ENCODE measurements at places on chromosomes 11 and 22.
A peak's percentile ranks its signal among the peaks of the same experiment; 100 is the strongest.

GRCh38 chr11:19966441-19966840, 193.8 kb downstream of the DBX1 start:
- DNase-seq, result no peak

- DNase-seq, result no peak
These were observed 54.7 kb upstream of the CCDC89 start for GRCh38 chr11:85740481-85741400.

GRCh38 chr11:14386895-14387480, 28.0 kb upstream of the RRAS2 start:
- DNase-seq, result peak; percentile 40

GRCh38 chr11:108568195-108568858, 25.2 kb downstream of the EXPH5 start:
- DNase-seq, result no peak

DNA sequence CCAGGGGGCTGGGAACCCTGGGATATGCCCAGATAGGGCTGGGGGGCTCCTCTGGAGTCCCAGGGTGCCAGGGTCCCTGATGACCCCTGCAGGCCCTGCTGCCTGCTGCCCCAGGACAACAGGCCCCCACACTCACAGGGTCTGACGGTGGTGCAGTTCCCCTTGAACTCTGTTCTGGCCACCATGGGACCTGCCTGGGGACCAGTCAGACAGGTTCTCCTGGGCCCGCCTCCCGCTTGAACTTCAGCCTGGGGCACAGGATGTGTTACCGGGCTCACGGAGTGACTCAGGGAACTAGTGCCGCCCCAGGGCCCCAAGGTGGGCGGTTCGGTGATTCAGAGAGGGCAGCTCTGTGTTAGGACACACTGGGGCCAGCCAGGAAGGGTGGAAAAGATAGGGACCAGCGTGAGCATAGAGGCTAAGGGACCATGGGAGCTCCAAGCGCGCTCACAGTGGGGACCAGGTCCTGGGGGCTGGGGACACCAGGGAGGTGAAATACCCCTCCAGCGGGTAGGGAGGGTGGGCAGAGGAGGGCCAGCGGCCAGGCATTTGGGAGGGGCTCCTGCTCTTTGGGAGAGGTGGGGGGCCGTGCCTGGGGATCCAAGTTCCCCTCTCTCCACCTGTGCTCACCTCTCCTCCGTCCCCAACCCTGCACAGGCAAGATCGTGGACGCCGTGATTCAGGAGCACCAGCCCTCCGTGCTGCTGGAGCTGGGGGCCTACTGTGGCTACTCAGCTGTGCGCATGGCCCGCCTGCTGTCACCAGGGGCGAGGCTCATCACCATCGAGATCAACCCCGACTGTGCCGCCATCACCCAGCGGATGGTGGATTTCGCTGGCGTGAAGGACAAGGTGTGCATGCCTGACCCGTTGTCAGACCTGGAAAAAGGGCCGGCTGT, 21.5 kb upstream of the TXNRD2 start:
- peak; percentile 62 for DNase-seq

DNA sequence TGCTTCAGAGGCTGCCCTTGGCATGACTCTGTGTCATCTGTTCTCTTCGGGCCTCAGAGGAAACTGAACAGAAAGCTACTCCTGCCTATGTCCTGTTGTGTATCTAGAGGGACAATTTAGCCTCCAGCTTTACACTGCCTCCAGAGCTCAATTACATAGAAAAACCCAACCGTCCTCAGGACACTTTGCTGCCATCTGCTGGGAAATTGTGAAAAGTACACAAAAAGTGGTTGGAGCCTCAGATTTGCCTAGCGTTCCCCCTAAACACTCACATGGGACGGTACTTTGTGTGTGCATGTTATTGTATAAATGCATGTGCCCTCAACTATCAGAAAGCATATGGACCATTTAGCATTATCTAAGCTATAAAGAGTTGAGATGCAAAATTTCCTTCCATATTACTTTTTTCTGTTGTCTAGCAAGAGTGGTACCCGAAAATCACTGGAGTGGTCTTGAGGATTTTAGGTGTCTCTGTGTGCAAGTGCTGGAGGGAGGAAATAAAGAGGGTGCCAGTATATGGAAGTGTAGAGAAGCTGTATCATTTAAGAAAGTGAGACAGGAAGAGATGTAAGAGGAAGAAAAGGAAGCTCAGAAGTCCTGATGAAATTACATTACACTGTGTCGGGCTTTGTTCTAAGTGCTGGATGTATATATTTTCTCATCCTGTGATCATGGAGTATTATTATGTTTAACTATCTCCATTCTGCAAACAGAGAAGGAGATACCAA, 8.7 kb upstream of the MS4A4E start:
- peak; percentile 38 for DNase-seq

GRCh38 chr11:129637473-129637872, 178.2 kb upstream of the TMEM45B start:
- DNase-seq, result no peak

- DNase-seq, result no peak
These were observed 108.6 kb downstream of the LARGE1 start for GRCh38 chr22:33811686-33812085.

DNA sequence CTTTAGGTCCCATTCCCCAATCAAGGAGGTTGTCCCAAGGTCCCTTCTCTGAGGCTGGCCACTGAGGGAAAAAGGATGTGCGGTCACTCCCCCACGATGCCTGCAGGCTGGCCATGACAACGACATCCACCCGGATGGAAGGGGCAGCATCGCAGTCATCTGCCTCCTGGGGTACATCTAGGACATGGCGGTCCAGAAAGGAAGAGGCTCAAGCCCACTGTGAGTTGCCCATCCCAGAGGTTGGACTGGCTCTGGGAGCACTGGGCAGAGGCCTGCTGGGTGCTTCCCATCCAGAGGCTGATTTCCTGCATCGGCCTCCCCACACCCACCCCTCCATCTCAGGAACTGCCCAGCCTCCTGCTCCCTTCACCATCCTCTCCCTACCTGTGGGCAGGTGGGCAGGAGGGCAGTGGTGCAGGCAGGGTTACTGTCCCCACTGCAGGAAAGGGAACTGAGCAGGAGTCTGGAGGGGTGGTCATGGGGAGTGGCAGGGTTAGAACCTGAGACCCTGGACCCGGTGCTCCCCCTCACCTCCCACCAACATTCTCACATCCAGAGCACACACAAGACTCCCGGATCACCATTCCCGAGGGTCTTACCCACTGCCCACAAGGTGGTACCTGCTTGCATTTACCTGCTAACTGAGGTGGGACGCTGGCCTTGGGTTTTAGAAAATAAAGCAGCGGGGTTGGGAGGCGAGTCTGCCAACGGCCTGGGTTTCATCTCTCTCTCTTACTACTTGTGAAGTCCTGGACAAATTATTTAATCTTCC, 4.4 kb downstream of the RCE1 start:
- DNase-seq, result no peak

All from kidney capillary endothelial cell (primary cell).